AG09309 (cell line): ENCODE measurements at places on chromosomes 11 and 22.

DNA sequence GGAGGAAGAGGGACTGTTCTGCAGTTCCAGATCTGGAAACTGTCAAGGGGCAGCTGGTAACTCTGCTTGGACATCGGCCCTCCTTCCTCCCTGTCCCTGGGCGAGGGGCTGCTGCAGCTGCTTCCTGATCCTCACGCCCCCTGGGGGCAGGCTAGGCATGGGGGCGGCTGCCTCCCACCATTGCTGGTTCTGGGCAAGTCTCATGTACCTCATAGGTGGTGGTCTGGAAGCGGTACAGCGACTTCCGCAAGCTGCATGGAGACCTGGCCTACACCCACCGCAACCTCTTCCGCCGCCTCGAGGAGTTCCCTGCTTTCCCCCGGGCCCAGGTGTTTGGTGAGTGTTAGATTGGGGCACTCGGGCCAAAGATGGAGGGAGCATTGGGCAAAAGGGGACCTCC lies 5.0 kb downstream of the SNX15 start:
- DNase-seq: no peak

DNA sequence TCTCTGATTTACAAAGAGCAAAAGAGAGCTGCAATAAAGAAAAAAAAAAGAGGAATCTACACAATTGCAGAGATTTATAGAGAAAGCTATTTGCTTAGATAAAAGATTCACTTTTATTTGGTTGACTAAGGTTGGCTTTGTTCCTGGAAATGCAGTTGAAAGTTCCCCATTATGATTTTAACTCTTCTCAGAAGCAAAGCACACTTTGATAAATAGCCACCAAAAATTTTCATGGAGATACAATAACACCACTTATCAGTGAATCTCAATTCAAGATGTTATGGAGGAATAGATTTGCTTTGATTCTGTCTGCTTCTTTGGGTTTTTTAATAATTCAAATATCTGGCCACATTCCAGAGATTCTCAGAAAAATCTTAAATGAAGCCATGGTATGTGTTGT lies 88.5 kb upstream of the ANO3 start:
- no peak for DNase-seq

DNA sequence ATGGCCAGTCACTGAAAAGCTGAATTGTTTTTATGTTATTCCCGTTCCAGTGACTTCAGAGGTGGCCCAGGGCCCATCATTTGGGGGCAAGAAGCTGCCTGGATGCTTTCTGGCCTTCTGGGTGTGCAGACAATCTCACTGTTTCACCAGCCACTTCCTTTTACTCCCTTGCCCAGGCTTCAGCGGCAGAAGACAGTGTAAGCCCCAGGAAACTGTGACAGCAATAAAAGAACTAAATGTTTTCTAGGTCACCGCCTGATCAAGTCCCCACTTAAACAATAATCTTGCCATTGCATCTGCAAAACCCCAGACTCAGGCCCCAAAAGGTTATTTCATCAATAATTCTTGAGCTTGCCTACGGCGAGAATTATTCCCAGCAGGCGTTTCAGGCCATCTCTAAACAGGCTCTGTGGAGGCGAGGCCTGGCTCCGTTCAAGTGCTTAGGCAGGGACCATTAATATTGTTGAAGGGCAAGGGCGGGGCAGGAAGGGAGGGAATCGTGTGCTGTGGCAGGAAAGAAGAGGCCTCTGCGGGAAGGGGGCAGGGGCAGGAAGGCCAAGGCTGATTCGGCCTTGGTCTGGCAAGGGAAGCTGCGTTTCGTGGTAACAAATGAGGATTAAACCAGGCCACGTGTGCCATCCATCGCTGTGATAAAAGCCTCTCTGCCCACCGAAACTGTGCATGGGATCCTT lies 252.3 kb downstream of the KIRREL3 start:
- no peak for DNase-seq

GRCh38 chr22:42313804-42314581 lies 43.5 kb upstream of the TCF20 start:
- no peak for DNase-seq

DNA sequence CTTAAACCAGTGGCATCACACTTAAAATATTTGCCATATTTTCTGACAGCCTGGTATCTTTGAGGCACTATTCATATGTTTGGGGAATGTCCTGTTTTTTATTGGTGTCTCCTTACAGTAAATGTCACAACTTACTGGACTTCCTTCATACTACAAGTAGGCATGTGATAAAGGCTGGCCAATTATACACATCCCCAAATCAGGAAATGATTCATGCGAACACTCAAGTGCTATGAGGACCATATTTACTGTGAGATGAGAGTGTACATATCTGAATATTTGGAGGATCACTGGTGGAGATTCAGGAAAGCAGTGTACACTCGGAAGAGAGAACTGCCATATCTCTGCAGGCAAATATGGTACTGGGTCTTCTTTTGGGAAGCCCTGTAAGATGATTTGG lies 913.8 kb upstream of the CHORDC1 start:
- no peak for DNase-seq

- DNase-seq: no peak
Observed at GRCh38 chr11:69567951-69568808, 72.8 kb upstream of the CCND1 start.

GRCh38 chr11:30772908-30773307 lies 186.8 kb upstream of the MPPED2 start:
- DNase-seq: no peak

- DNase-seq: no peak
Observed at GRCh38 chr11:108224366-108224765, 1.5 kb downstream of the ATM start.

DNA sequence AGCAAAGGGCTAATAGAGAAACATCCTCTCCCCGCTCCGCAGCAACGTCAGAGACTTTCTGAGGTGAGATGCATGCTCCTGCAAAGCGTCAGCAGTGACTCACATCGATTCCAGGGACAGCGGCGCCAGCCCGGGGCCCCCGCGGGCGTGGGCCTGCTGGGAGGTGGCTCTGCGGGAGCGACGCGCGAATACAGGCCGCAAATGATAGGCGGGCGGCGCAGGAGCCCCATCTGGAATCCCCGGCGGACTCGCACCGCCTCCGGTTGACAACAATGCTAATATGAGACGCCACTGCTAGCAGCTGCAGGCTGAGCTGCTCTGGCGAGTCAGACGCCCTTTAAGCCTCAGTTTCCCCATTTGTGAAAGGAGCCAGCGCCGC lies 557 bp downstream of the RANGAP1 start:
- no peak for DNase-seq

GRCh38 chr11:1177020-1177770 lies 19.4 kb downstream of the MUC5AC start:
- no peak for DNase-seq

DNA sequence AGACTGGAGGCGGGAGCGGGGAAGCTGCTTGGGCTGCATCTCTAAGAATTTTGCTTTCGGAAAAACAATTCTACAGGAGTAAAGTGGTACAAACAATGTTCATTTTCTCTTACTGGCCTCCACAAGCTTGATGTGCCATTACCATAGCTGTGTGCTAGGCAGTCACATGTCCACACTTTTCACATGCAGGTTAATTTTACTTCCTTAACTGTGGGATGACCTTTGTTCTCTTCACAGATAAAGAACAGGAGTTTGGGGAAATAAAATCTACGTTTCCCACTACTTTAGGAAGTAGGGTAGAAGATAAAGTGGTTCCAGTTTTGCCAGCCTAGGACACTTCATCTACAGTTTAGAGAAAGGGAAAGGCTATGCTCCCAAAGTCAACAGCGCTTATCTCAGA lies 327.2 kb upstream of the NARS2 start:
- DNase-seq: no peak

GRCh38 chr11:44179173-44179572 lies 83.7 kb downstream of the EXT2 start:
- peak; percentile 52 for DNase-seq

DNA sequence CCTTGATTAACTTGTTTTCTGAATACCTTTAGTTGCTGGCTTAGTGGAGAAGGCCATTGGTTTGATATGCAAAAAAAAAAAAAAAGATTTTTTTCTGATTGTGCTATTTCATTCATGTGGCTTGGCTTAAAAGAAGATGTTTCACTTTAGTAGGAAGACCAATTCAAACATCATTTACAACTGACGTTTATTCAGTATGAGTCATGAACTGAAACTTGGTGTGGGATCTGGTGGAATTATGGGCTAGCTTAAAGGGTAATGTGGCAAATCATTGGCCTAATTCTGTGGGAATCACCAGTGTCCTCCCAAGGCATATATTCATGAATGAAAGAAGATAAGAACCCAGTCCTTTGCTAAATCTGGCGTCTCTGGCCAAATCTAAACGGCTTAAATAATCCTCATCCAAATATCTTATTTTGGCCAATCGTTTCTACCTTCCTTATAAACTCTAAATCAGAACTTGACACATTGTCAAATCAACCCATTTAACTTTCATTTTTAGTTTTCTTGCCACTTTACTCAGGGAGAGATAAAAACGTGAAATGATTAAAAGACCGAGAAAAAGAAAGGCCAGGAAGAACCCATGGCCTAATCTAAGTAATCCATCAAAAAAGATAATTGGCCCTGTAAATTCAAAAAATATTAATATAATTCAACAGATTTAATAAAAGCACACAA lies 77.0 kb downstream of the DDIAS start:
- peak; percentile 63 for DNase-seq

- no peak for DNase-seq
Observed at GRCh38 chr11:102325088-102325487, 7.8 kb downstream of the BIRC3 start.

GRCh38 chr11:112831969-112832766 lies 129.1 kb upstream of the NCAM1 start:
- DNase-seq: no peak

- no peak for DNase-seq
Observed at GRCh38 chr22:43481568-43482317, 69.9 kb downstream of the MPPED1 start.

- DNase-seq: no peak
Observed at GRCh38 chr11:125637840-125638239, 12.9 kb downstream of the CHEK1 start.

DNA sequence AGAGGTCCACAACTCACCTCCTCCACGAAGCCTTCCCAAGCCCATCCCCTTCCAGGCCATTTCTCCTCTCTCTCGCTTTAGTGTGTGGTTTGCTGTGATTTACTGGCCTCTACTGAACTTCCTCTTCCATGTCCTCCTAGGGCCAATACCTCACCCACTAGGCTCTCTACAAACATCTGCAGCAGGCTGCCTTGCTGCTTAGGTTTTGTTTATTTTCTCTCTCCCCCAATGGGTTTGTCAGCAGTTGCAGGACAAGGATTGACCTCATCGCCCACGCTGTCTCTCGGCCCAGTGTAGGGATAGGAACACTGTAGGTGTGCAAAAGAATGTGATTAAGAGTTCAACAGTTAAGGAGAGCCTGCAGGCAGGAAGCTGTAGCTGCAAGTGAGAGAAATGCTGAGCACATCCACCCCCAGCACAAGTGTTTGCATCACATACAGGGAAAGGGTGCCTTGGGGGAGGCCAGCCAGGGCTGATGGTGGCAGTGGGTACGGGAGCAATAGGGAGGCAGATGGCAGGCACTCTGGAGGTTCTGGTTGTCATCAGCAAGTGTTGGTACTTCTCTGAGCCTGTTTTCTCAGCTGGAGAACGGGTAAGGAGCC lies 1.4 kb downstream of the PC start:
- no peak for DNase-seq

GRCh38 chr11:31141789-31142188 lies 227.8 kb downstream of the DCDC1 start:
- no peak for DNase-seq

- DNase-seq: no peak
Observed at GRCh38 chr11:10529279-10529678, 11.7 kb downstream of the RNF141 start.

DNA sequence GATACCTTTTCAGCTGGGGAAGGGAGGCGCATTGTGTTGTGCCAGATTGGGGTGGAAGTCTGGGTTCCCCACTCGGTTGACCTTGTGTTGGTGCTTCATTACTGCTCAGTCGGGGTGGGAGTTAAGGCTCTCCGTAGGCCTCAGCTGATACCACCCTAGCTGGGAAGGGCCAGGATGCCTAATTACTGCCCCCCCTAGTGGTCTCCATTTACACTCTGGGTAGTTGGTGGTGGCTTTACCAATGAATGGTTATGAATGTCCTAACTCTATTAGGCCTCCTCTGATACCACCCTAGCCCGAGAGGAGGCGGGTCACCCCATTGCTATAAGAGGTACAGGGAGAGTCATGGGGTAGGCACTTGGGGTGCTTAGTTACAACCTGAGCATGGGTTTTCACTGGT lies 27.5 kb upstream of the HIKESHI start:
- DNase-seq: no peak

DNA sequence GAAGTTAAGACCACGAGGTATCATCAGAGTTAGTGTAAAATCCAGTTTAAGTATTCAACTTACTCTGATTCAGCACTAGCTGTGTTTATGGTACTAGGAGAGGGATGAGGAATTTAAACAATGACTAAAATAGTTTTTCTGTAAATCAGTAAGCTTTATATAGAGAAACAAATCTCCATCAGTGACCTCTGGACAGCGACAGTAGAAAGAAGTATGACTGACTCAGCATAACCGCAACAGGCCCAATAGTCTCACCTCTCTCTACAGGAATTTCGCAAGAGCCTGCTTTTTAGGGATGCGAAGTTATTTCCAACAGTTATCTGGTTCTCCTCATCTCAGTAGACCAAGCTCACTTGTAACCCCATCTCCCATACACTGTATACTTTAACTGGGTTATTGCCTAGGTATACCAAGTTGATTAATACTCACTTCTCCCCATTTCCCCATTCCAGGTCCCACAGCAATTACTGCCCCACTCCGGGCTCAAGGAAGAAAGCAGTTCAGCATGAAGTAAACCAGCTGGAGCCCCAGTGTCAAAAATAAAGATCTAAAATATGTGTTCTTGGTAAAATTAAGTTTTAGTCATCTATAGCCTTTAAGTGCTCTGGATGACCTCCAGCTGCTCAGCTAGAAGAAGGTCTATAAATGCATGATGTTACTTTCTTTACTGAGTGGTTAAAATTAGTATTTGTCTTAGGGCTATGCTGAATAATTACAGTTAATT lies 770.6 kb upstream of the CCDC90B start:
- DNase-seq: no peak
